ENCODE measurements at places on chromosomes 4 and X.

DNA sequence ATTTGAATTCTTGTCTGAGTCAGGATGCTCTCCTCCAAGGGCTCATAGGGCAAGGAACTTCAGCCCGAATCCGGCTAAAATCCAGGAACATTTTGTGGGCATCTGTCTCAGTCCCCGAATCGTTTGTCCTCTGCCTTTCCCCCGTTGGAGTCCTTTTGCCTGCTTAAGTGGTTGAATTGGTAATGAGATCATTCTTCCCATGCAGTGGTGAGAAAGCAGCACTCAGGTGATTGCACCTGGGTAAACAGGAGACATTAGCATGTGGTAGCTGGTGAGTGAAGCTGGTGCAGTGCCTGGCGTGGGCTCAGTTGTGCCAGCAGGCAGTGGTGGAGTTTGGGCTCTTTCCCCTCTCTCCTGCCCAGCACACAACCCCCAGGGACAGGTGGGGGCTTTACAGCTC, 61.9 kb upstream of the MTM1 start:
- DNase-seq = no peak

DNA sequence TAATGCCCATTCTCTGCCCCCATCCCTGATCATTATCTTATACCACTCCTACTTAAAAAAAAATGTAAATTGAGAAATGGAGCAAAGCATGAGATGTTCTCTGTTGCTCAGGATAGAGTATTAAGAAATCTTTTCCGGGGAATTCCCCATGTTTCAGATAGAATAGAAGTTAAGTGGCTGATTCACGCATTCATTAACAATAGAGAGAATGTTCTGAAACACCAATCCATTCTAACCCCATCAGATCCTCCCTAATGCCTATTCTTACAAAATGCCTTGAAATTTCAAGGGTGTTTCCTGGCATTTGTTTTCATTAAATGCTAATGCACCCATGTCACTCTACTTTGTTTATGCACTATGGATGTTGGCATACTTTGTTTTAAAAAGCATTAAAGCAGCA, 101.1 kb downstream of the AREG start:
- no peak for DNase-seq

GRCh38 chr4:108351791-108352190, 183.1 kb upstream of the LEF1 start:
- DNase-seq = no peak

DNA sequence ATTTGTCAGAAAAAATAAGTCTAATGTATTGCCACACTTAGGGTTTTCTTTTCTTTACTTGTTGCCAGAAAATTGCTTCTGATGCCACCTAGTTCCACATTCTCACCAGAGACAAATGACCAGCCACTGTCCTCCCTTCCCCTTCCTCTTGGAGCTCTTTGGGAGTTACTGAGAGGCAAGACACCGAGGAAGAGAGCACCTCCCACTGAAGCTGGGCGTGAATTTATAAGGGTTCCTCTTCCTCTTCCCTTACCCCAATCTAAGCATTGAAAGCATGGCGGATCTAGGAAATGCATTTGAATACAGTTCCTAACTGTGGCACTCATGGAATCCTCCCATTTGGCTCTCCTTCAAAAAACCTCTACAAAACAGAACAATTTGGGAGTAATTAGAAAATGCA, 30.0 kb downstream of the ANXA3 start:
- no peak for DNase-seq

GRCh38 chr4:150582146-150582872, at the start of gene MAB21L2:
TSS of gene MAB21L2 (plus strand) at chr4:150582151. CDS start at chr4:150583030, 879 bp downstream.
- no peak for DNase-seq

DNA sequence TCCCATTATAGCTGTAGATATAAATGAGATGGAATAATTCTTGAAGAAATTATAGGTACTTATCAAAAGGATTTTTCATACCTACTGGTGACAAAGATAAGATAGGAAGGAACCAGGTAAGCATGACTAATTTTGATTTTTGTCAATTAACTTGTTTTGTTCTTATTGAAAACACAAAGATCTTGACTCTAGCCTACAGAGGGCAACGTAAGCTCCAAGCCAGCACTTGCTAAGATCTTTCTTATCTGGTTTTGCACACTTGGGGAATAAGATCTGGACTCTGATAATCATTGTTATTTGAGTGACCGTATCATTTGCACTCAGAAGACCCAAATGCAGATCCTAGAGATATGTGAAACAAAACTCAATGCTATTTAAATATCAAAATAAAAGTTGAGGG, 223.4 kb downstream of the VEGFC start:
- DNase-seq = no peak

DNA sequence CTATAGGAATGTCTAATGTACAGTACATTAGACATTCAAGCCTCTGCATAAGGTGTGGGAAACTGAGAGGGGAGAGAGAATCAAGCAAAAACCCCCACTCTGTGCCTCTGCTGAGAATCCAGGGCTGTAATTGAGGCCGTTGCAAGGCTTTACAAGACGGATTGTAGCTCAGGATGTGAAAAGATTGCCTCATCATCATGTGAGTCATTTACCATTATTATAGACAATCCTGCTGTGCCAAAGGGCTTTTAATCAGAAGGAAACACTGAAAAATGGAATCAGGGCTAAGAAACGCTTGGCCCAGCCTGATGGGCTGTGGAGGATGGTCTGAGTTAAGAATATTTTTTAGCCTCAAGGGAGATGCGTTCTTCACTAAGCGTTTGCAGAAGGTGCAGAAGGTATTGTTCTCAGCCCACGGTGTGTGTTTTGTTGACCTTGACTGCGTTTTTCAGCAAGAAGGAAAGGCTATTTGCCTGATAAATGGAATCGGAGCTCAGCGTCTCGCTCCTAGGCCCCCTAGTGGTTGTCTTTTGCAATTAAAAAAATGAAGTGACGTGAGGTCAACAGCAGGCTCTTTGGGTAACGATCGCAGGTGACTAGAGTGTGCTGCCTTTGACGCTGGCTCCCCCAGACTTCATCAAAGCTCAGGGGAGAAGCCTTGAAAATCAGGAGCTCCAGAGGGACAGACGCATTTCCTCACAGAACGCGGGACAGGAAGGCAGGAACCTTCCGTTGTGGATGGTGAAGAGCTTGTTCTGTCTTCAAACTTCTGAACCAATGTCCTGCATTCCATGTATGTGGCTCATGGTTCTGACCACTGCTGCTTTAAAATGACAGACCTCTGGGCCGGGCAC, 18.1 kb upstream of the CHRNA9 start:
- no peak for DNase-seq

DNA sequence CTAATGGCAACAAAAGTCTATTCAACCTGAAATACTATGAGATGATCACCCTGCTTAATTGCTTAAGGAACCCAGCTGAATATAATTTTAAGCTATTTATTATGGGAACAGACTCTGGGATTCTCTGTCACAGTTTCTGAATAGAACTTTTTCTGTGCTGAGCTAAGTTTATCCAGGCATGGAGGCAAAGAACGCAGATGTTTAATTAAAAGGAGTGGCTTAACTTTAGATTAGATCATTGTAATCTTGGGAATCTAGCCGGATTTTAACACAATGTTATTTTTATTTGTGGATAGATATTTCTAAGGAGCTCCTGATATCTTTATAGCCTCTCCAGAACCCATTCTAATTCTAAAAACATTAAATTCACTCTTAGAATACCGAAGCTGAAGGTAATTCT, 353.4 kb downstream of the STIM2 start:
- no peak for DNase-seq

DNA sequence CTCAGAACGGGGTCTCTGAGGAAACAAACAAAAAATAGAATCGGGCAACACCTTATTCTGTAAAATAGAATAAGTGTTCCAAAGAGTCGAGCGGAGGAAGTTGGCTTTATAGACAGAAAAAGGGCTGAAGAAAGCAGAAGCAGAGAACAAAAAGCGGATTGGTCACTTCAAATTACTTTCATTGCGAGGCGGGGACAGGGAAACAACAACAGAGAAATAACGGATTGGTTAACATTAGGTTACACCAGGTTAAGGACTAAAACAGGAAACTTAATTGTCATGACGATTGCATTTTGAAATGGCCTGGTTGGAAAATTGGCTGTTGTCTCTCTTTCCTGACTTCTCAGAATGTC, 433 bp upstream of the COQ2 start:
- DNase-seq = no peak

DNA sequence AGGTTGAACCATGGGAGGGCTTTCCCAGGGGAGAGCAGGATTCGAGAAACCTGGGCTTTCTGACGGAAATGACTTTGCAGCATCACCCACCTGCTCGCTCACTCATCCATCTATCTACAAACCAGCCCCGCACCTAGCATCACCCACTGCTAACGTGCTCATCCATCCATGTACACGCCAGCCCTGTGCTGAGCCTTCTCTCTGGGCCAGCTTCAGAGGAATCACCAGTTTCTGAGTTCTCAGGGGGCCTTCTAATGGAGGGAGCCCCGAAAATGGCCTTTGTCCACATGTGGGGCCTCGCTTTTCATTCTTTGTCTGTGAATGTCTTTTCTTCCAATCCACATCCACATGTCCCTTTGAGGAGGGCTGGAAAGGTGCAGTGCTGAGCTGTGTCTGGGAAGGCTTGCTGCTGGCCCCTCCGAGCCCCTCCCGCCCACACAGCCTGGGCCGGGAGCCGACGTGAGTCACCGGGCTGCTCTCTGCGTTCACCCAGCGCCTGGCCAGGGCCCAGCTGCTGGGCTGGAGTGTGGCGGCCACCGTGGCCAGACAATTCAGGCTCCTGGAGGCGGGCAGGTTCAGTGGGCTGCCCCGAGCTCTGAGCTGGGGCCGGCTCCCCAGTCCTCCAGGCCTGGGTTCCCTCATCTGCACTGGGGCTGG, 14.7 kb downstream of the SORCS2 start:
- no peak for DNase-seq

GRCh38 chrX:9482408-9482807, 17.6 kb downstream of the TBL1X start:
- no peak for DNase-seq

DNA sequence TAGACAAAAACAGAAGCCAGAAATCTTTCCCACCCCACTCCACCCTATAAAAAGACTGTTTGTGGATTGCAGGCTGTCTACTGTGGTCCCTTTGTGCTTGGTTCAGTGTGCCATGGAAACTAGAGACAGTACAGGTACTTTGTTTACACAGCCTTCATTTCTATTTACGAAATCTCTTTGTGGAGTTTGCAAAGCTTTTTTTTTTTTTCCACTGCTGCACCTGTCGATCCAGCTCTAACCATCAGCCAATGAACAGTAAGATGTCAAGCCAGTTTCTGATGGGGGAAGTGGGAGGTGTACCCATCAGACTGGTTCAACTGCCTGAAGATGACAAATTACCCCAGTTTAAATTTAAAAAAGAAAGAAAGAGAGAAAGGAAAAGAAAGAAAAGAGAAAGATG, 20.2 kb upstream of the LRBA start:
- no peak for DNase-seq

DNA sequence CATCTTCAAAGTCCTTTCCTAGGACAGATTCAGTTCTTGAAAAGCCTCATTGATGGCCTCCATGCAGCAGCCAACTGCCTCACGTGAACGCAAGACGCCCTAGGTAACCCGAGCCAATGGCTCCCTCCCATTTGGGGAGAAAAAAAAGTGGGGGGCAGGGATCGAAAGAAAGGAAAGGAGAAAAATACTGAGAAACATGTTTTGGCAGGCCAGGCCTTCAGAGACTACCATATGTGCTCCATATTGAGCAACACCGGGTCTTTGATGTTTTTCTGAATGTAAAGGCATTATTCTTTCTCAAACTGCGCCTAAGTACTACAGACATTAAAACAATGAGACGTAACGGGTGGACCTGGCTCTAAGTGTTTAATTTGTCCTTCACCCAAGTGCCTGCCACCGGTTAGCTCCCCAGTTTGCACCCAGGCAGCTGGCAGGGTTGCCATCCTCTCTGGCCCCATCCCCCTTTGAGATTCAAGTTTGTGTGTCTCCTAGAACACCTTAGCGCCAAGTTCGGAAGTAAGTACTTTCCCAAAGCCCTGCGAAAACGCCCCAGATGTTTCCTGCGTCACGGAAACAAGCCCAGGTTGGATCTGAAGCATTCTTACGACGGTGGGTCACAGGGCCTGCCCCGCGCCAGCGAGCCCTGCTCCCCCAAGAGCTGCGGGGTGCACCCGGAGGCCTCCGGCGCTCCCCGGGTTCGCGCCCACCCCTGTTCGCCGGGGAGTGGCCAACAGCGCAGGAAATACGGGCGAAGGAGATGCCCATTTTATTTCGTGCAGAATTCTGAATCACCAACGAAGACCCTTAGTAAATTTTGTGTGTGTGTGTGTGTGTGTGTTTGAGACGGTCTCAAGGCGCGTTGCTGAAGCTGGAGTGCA, 30.1 kb downstream of the HAND2 start:
- DNase-seq = no peak

DNA sequence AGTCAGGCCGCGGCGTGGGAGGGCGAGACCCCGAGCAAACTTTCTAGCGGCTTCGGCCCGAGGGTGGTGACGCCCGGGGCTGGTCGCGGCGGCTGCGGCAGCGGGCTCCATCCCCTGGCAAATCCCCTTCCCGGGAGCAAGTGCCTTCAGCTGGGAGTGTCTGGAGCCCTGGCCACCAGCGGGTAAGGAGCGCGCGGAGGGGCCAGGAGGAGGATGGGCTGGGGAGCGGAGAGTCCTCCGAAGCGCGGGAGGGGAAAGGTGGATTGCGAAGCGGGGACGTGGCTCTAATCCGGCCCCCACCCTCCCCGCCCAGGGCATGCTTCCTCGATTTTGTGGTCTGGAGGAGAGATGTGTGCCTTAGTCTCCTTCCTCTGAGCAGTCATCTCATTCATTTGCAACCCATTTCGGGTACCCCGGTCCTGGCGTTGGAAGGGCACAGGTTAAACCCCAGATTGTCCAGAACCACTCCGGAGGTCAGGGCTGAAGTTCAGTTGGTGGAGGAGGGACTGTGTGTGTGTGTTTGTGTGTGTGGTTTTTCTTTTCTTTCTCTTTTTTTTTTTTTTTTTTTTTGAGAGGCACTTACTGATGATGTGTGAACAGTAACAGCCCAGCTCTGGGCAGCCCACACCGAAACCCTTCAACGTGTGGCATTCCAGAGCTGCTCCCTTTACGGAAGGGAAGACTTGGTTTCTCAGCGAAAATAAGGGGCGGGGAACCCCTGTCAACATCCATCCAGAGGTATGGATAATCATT, 516 bp downstream of the SGMS2 start:
- peak; percentile 22 for DNase-seq
